Epithelial cell of proximal tubule (primary cell): ENCODE measurements at places on chromosomes 1 and 21. TPM values are rescaled to one million over a fixed set of nuclear protein-coding genes. Genes with fewer than 3 reads are reported as not detected.

- DNase-seq = no peak
Observed at GRCh38 chr1:76959556-76959955, 92.3 kb downstream of the ST6GALNAC5 start.

GRCh38 chr1:85568660-85569059, 11.9 kb upstream of the CCN1 start:
- DNase-seq = no peak

DDI2 gene
- 8.4 and 8.5 TPM in 2 replicates for total RNA-seq

TRIM17 gene
- total RNA-seq = 1.7 and 10.4 TPM in 2 replicates

EPHA10 gene
- total RNA-seq = under 0.01 and 0.17 TPM in 2 replicates

DNA sequence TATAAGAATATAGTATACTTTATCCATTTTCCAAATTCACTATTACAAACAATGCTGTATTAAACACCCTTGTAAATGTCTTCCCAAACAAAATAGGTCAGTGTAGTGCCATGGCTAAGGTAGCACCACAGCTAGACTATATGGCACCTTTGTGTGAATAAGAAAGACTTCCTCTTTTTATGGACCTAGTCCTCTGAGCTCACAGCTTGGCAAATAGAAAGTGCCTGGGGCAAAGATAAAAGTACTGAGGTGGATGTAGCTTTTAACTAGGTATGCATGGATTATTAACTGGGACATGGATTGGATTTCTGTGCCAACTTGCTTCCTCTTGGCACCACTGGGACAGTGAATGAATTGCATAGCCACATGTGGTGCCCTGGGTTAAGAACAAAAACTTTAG, 25.0 kb downstream of the HRNR start:
- no peak for DNase-seq

GRCh38 chr1:76049498-76049897, 25.0 kb upstream of the ST6GALNAC3 start:
- DNase-seq = no peak

DNA sequence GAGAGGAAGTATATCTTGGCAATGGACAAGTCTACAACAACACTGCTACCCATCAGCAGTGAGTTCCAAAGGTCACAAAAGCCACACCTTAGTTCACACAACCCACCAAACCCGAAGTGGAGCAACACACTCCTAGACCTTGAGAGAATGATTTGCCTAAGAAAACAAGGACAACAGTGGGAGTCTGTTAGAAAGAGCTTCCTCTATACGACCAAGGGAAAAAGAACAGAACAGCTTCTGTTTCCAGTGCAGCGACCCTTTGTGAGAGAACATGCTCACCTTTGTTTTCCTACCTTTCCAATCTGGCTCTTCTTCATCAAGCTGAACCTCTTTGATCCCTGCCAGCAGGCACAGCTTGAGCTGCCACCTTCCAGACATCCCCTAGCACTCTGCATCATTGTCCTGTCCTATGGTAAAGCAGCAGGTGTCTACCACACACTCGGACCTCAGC, 56.7 kb upstream of the PALMD start:
- DNase-seq = no peak

GRCh38 chr1:61102041-61102440, 19.7 kb downstream of the NFIA start:
- no peak for DNase-seq

HES2 gene
- 3.0 and 6.2 TPM in 2 replicates for total RNA-seq

DNA sequence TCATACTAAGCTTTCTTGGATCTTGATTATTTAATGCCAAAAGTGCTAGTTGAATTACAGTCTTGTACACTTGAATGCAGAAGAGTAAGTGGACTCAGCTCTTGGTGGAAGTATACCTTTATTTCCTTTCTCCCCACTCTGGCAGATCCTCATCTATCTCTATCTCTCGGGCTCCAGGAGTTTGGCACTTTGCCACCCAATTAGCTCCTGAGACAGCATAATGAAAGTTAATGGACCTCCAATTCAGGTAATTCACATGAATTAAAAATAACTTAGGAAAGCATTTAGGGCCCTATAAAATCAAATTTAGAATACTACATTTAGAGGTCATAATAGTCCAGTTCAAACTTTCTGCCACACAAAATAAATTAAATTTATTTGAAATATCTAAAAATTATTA, 67.4 kb downstream of the OLFM3 start:
- DNase-seq = no peak

GJA9 gene
- total RNA-seq = not detected in 2 replicates

DNA sequence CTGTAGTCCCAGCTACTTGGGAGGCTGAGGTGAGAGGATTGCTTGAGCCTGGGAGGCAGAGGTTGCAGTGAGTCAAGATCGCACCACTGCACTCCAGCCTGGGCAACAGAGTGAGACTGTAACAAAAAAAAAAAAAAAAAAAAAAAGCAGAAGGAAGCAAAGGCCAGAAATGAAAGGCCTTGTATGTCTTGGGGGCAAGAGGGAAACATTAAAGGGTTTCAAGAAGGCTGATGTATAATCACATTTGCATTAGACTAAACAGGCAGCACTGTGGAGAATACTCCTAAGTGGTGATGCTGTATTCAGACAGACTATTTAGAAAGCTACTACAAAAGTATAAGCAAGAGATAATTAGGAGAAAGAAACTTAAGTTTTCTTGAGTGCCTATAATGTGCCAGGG, 10.4 kb downstream of the ANP32E start:
- no peak for DNase-seq

DNA sequence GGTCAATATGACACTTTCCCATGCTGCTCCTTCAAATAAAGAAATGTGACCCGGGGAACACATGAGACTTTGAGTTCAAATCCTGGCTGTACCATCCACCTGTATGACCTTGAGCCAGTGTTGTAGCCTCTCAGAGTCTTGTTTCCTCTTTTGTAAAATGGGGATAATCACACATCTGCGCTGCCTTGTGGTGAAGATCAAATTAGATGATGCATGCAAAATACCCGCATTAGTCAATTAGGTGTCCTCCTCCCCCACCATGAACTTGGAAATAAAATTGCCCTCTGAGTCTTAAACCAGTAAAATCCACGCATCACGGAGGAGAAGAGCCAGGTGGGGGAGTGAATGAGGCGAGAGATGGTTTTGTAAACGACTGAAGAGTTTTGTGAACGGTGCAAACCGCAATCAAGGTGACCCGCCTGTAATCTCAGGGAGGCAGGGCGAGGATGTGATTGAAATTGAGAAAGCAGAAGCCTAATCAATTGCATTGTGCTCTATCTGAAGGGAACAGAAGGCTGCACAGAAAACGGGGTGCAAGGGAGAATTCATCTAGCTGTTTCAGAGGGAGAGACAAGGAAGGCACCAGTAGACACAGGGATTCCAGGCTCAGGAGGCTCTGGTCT, 5.8 kb upstream of the AHDC1 start:
- DNase-seq = no peak

CELA3A gene
- total RNA-seq = not detected in 2 replicates

DNA sequence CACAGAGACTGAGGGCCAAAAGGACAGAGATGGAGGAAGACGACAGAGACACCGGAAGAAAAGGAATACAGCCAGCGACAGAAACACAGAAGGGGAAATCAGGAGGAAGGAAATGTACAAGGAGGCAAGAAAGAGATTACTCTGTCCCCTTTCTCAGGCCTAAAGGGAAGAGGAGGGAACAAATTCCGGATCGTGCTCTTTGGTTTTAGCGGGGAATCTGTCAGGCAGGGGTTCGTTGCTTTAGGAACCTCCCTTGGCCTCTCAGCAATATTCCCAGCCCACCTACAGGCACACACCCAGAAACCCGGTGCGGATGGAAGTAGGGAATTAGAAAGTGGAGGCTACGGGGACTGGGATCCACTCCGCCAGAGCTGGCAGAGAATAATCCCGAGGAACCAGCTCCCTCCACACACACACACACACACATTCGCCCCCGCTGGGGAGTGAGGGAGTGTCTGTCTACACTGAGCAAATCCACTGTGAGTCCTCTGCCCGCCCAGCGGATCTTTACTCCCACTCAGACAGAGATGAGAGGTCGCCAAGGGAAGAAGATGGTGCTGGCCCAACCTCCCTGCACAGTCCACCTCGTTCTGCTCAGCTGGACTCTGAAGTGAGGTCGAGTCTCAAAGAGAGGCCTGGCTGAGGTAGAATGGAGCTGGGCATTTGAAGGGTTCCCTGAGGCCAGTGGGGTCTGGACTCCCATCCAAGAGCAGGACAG, 5.7 kb downstream of the TAL1 start:
- no peak for DNase-seq

C1orf94 gene
- total RNA-seq = not detected in 2 replicates

DNA sequence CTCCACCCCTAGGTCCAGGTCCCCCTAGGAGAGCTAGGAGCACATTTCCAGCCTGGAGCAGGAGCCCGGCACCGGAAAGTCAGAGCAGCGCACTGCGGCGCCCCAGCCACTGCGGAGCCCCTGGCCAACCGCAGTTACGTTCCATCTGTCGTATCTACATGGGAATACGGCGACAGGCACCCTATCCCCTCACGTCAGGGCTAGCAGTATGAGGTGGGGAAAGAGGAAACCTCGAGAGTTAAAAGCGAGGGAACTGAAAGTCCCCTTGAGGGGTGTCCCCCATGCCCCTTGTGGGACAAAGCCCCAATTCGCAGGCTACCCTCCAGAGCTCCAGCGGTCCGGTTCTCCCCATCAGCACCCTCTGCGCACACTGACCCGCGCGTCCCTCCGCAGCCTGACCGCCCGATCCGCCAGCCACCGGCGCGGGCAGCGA, 995 bp downstream of the COLGALT2 start:
- no peak for DNase-seq

- DNase-seq = no peak
Observed at GRCh38 chr1:82032068-82032467, 231.3 kb downstream of the ADGRL2 start.

DNA sequence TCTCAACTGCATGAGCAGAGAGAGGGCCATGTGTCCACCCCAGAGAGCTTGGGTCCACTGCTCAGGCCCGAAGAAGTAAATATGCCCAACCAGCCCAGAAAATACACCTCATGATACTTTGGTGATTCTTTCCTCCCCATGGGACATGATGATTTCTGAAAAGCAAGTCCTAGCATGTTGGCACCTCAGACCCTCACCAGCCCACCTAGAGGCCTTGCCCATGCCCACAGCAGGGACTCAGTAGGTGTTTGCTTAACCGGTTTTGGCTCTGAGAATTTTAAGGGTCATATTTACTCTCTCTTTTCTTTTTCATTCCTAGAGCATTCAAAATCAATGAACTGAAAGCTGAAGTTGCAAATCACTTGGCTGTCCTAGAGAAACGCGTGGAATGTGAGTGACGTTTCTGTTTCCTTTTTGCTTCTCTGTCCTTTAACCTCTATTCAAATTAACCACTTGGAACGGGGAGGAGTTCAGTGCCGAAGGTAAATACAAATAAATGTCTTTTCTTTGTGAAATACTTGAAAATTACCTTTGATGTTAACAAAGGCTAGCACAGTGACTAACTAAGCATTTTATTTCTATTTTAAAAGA, 79.7 kb downstream of the PDE9A start:
- peak; percentile 55 for DNase-seq

DNA sequence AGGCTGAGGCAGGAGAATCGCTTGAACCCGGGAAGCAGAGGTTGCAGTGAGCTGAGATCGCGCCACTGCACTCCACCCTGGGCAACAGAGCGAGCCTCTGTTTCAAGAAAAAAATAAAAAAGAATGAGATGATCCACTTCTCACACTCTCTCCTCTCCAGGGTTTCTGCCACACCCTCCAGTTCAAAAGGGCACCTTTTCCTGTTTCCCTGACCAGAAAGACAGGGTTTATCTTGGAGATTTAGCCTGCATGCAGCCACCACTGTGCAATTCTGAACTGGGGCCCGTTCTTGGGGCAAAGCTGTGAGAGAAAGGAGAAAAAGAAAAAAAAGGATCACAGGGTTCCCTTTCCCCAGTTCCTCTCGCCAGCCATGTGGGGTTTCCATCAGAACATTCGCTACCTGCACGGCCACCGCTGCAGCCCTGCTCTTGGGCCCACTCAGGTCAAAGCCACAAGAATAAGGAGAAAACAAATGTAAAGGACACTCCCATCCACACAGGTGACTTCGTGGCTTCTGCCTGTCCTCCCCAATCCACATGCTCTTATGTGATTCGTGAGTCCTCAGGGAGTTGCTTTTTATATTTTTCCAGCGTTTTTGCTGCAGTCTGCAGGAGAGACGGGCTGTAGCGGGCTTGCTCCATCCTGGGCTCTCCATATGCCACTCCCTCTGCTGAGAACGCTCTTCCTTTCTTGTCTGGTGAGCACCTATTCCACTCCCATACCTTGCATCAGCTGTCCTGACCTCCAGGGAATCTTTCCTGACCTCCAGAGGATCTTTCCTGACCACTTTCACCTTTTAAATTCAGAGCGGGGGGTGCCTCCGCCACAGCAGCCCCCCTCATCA, 26.4 kb downstream of the GNG4 start:
- no peak for DNase-seq

- no peak for DNase-seq
Observed at GRCh38 chr21:37061926-37062592, 10.8 kb downstream of the PIGP start.

- no peak for DNase-seq
Observed at GRCh38 chr1:206508956-206509355, 1.6 kb downstream of the RASSF5 start.

DNA sequence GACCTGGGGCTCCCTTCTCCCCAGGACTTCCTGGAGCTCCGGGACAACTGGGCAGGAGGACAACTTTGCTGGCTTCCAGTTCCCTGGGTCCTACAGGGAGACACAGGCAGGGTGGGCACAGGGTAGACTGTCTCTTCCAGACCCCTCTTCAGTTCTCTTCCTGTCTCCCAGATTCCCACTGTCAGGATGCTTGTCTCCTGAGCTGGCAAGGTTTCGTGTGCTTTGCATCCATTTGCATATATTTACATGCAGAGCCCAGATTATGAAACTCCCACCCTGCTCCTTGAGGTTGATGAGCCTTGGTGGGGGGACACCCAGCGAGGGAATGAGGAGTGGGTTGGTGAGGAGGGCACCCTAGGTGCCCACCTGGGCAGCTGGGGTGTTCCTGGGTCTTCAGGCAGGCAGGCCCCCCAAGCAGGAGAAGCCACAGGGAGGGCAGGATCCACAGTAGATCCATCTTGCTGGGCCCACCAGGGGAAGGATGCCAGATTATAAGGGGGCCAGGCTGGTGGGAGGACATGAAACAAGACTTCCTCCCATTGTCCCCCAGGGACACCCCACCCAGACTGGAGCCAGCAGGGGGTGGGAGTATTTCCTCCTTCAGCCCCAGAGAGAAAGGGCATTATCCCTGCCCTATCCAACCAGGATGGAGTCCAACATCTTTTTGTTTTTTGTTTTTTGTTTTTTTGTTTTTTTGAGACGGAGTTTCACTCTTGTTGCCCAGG, at the start of gene FCN3:
FCN3 (minus strand) TSS at position 463 of the 725 bp plus-strand sequence; CDS start at position 457, 6 bp downstream.
- DNase-seq = no peak

LORICRIN gene
- total RNA-seq = not detected in 2 replicates

OR6N1 gene
- total RNA-seq = not detected in 2 replicates

PYHIN1 gene
- total RNA-seq = not detected in 2 replicates

DNA sequence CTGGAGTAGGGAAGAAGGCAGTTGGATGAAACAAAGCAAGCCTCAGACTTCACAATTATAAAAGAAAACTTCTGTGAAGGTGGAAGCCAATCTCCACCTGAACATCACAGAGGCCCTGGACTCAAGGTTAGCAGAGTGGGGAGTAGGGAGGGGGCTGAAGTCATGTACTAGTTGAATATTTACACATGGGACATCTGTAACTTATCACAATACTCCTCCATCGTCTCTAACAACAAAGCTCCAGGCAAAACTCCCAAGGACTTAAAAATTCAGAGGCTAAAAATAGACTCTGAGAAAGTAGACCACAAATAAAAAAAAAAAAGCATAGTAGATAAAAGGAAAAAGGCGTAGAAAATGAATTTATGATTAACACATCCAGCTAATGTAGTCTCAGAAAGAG, 326.3 kb upstream of the PKN2 start:
- no peak for DNase-seq
